ENCODE measurements at places on chromosomes 5 and 9.

DNA sequence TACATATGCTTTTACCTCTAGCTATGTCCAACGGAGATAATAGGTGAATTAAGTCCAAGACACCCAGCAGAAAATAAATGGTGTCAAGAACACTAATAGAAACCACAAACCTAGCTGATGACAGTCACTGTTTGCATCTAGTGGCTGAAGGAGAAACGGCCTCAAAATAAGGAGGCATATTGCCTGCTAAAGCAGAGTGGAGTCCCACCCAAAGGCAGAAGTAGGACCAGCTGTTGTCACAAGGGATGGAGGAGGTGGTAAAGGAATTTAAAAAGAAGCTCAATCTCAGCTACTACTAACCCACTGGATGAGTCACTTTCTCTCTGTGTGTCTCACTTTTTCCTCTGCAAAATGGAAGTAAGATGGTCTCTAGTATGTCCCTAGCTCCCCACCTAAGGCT is 224.3 kb downstream of the GRIA1 start:
- DNase-seq: peak; percentile 40

GRCh38 chr5:82276800-82277612 is 1.1 kb downstream of the RPS23 start:
- no peak for DNase-seq

- DNase-seq: no peak
These were observed 258.9 kb upstream of the IRX2 start for GRCh38 chr5:3010301-3010952.

GRCh38 chr5:94422812-94423211 is 195.6 kb downstream of the KIAA0825 start:
- peak; percentile 39 for DNase-seq

GRCh38 chr9:20398536-20399338 is 223.6 kb downstream of the MLLT3 start:
- no peak for DNase-seq

- no peak for DNase-seq
These were observed 15.4 kb downstream of the CPEB4 start for GRCh38 chr5:173903396-173904140.

GRCh38 chr5:135477613-135478066 is 25.5 kb upstream of the TIFAB start:
- DNase-seq: no peak

- no peak for DNase-seq
These were observed 203.5 kb upstream of the IER5L start for GRCh38 chr9:129381481-129381957.

DNA sequence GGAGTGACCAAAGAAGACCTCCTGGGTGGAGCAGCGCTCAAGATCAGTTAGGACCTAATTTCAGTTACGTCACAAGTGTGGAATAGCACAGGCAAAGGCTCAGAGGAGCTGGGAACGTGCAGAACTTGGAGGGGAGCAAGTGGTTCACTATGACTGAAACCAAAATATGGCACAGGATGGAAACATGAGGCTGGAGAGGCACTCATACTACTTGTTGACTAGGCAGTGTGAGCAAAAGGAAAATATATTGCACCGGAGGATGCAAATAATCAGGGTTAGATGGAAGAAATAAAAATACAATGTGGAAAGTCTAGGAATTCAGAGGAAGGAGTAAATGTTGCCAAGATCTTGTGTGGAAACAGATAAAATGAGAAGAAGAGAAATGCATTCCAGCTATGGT is 148.3 kb downstream of the DCP2 start:
- DNase-seq: no peak

DNA sequence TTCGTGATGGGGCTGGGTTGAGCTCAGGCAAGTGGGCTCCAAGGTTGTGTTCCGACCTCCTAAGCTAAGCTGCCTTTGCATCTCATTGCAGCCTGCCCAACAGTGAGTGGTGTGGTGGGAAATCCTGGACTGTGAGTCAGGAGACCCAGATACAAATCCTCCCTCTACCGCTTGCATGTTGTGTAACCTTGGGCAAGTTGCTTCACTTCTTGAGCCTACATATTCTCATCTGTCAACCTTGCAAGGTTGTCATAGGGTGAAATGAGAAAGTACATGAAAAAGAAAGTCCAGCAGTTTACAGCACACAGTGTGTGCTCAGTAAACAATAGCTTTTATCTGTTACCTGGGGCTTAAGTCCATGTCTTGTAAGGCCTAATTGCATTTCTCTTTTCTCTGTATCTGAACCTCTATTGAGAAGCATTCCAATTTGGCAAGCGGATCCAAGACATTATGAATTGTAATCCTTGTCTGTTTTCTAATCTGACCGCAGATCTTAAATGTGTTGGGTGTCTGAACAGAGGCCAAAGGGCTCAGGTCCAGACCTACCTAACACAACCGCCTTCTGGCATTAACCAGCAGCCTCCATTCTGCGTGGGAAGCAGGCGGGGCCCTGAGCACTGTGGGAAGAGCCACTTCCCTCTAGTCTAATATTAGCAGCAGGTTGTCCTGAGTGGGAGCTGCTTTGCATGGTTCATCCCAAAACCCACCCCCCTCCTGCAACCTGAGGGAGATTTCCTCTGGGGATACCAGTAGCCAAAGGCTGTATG is 1.8 kb upstream of the GALNT12 start:
- DNase-seq: peak; percentile 73

DNA sequence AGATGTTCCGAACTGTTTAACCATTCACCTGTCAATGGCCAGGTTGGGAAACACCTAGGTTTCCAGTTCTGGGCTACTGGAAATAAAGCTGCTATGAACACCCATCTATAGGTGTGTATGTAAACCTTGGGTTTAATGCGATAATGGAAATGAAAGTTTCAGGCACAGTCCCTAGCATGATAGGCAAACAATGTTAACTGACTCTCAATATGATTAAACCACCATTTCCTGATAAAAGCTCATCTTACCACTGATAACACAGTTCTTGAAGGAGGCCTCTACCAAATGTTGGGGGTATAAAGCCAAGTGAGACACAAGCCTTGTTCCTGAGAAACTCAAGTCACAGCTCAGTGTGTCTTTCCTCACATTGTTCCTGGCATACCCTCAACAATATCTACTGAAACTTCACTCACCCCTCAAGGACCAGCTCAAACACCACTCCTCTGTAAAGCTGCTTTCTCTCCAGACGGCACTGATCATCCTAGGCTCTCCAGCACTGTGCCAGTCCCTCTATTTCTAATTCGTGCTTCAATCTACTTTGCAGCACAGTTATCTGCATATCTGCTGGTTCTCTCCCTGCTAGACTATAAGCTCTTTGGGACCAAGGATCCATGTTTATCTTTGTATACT is 15.8 kb downstream of the RAB14 start:
- no peak for DNase-seq
